ENCODE measurements at places on chromosomes 16 and 17. TPM values are rescaled to one million over a fixed set of nuclear protein-coding genes. Genes with fewer than 3 reads are reported as not detected.

POLR3E gene
- total RNA-seq, result 36.6 TPM

ABCA10 gene
- total RNA-seq, result 9.8 TPM

KCTD19 gene
- total RNA-seq, result 0.74 TPM

SLC6A2 gene
- total RNA-seq, result not detected

TK1 gene
- total RNA-seq, result 6.6 TPM

Measured in lower lobe of right lung (tissue), 2 donors.